Activated CD4-positive, alpha-beta T cell treated with anti-CD3 and anti-CD28 coated beads for 1 hour (primary cell): ENCODE measurements at places on chromosomes 16 and 17.

DNA sequence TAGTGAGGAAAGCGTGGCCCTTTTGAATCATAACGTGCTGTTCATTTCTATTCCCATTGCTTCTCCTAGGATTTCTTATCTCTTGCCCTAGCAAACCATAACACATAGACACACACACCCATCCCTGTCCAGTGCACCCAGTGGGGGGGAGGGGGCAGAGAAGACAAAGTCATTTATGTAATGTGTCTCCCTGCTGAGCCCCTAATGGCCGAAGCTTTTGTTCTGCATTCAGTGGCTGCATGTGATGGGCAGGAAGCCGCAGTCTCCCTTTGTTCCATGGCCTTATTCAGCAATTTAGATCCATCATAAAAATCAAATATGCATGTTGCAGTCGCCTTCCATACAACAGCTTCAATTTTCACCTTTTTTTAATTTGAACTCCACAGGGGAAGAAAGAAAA, 325.4 kb downstream of the ZFHX3 start:
- no peak for DNase-seq

GRCh38 chr17:82257473-82257872, 16.0 kb downstream of the CSNK1D start:
- no peak for DNase-seq

DNA sequence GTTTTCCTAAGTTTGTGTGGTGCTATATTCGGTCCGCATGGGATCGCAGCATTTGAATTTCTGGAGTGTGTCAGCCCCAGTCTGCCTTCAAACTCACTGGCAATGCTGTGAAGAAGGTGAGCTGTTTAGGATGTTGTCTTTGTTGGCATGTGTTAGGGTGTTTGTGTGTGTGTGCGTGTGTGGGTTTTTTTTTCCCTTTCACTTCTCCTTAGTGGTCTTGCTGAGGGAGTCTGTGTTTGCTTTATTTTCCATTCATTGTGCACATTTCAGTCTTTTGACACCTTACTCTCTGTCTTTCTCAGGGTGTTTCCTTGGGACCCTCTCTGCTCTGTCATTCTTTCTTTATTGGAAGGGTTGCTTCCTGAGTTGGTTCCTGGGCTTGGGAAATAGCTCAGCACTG, 27.7 kb upstream of the RBFOX1 start:
- DNase-seq = no peak

DNA sequence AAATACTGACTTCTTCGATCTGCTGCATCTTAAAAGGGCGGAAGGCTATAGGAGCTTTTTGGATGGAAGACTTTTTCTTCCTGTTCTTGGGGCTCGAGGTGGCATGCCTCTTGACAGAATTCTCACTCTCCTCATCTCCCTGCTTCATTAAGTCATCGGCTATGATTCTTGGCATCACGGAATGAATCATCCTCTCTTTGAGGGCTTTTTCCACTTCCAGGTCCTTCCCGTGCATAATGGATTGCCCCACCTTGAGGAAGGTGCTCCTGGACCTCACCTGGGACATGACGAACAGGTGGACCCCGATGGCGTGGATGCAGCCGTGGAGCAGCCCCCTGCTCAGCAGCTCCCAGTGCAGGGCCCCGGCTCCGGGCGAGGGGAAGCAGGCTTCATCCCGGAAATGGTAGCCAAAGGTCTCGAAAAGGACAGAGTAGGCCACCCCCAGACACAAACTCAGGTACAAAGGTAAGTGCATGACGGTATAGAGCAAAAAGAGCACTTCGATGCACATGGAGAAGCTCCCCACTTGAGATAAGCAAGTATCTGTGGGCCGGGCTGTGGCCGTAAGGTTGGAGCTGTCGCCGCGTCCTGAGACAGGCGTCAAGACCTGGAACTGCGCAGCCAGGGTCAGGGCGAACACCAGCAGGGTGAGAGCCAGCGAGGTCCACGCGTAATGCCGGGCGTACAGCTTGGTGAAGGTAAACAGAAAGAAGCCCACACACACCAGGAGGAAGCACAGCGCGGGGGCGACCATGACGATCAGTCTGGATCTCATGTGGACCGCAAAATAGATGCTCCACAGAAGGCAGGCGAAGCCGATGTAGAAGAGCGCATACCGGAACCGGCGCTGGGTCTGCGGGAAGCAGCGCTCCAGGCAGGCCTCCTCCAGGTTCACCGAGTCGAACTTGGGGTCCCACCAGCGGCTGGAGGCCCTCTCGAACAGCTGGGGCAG, 1.7 kb downstream of the ADCY9 start:
- no peak for DNase-seq

- DNase-seq = no peak
Observed at GRCh38 chr17:332023-332422, 20.6 kb downstream of the RPH3AL start.

DNA sequence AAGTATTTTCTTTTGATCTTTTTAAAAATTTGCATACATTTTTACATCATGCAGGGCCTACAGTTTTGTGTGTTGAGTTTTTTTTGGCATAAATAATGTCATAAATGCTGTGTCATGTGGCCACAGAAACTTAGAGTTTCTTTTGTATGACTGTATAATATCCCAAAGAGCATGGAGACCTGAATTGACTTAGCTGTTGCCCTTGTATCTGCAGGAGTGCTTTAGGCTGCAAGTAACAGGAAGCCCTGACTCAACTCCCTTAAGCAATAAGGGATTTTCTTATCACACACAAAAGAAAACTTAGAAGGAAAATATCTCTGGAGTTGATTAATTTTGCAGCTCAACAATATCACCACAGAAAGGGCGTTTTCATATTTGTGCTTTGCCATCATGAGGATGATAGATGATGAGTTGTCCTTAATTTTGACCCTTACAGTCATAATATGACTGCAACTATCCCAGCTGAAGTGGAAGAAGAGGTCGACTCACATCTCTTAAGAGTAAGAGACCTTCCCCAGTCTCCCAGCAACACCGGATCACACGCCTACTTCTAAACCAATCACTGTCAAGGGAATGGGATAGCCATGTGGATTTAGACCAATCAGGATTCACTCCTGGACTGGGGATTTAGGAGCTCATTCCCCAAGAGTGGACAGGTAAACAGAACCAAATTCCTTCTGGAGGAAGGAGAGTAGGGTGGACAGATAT, 138.9 kb downstream of the GSG1L start:
- no peak for DNase-seq

GRCh38 chr16:74463888-74464287, 42.6 kb upstream of the CLEC18B start:
- DNase-seq = no peak
